ENCODE measurements at places on chromosomes 5 and 9.
A peak's percentile ranks its signal among the peaks of the same experiment; 100 is the strongest.

- DNase-seq, result peak; percentile 40
These were observed 125.2 kb downstream of the GPBP1 start for GRCh38 chr5:57298985-57299491.

GRCh38 chr5:34535433-34535832 is 120.7 kb upstream of the RAI14 start:
- no peak for DNase-seq

- DNase-seq, result no peak
These were observed 54.3 kb downstream of the TRIP13 start for GRCh38 chr5:946720-947625.

DNA sequence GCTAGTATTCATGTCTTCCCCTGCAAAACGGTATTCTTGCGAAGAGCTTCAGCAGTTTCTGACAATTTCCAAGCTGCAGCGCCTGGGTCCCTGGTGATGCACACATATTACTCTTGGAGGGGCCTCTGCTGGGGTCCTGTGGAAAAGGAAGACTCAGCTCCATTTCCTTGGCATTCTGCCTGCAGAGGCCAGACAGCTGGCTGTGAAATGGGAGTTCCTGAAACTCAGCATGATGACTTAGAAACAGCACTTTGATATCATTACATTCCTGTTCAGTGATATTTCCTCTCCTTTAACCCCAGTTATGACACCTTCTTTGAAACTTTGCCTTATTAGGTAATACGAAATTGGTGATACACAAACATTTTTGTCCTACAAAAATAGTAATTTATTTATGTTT is 98.5 kb downstream of the APBA1 start:
- peak; percentile 75 for DNase-seq

DNA sequence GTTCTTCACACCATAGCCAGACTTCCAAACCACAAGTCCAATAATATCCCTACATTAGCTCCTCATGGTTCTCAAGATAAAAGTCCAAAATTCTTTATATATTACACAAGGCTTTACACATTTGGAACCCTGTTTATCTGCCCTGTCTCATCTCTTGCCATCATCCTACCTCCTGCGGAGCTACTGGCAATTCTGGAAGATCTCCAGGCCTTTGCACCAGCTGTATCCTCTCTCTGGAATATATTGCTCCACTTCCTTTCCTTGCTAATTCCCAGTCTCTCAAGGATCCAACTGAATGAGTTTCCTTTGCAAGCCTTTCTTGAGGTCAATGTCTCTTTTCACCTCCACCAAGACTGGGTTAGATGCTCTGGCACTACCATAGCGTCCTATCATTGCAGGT is 41.3 kb upstream of the MIER3 start:
- no peak for DNase-seq

- DNase-seq, result no peak
These were observed 1.4 kb downstream of the PIK3R1 start for GRCh38 chr5:68217047-68217355.

- DNase-seq, result no peak
These were observed 52.4 kb downstream of the AHRR start for GRCh38 chr5:373710-374602.

GRCh38 chr5:180090769-180091546 is 19.4 kb upstream of the RNF130 start:
- peak; percentile 31 for DNase-seq

- DNase-seq, result no peak
These were observed 4.8 kb upstream of the GPR150 start for GRCh38 chr5:95615164-95615467.

GRCh38 chr9:110537841-110538646 is 41.5 kb downstream of the SVEP1 start:
- DNase-seq, result no peak

DNA sequence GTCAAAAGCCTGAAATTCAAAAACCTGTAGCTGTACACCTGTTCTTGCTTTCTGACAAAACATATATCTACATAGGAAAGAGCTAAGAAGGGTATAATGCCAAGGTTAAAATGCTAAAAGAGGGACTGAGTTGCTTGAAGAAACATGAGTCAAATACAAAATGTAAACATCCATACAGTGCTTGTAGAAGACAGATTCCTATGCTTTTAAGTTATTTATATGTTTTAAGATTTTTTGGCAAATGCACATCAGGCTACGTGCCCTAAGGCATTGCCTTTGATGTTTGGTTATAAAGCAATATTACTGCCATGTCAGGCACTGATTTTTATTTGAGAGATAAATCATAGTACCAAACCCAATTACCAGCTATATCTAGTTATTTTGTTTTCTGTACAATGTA is 269.0 kb downstream of the EDIL3 start:
- DNase-seq, result no peak

DNA sequence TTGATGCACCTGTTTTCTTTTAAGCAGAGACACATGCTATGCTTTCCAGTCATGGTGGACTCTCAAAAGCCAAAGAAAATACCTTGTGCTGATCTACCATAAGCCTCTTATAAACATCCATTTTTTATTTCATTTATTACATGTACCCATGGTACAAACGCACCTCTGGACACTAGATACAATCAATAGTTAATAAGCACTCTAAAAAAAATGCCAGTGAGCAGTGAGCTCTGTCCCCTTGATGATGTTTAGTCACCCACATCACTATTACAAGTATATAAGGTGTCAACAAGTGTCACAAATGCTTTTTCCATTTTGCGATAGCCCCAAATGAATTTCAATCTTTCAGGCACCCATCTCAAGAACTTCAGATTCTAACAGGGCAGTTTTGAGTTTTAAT is 5.9 kb downstream of the KLF4 start:
- DNase-seq, result no peak

DNA sequence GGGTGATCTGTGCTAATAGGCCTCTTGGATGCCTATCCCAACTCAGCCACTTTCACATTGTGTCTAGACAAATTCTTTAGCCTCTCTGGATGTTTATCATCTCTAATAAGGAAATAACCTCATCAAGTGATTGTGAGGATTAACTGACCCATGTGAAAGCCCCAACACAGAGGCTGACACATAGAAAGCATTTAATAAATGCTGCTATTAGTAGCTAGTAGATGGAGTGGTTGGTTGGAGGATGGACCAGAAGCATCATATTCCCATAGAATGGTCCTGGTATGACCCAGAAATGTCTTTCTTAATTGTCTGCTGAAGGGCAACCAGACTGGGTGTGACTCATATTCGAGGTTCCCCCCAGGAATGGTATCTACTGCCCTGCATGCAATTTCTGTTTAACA is 124.4 kb downstream of the PIK3R1 start:
- no peak for DNase-seq

GRCh38 chr5:151499501-151500035 is 52.2 kb downstream of the SLC36A1 start:
- DNase-seq, result no peak

DNA sequence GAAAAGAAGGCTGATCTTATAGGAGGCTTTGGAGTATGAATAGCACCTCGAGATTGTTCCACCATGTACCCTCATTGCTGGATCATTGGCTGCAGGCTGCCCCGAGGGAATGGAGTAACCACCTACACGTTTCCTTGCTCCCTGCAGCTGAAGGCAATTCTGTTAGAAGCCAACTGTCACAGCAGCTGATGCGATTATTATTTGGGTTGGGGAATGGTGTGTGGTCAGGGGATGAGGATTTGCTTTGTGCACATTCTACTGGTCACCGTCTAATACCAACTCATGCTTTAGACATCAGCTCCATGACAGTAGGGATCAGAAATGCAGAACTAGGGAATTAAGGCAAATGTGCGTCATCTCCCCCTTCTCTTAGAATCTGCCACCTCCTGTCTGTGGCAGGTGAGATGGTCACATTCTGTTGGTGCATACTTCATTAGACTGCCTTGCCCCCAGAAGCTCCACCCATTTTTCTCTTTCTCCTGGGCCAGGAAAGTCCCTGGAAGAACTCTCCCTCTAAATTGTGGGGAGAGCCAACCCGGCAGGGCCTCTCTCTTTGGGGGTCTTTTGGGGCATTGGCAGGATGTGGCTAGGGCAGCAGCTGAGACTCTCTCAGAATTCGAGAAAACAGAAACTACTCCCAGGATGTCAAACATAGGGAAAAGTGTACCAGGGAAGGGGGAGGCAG is 32.8 kb downstream of the NEUROG1 start:
- no peak for DNase-seq

DNA sequence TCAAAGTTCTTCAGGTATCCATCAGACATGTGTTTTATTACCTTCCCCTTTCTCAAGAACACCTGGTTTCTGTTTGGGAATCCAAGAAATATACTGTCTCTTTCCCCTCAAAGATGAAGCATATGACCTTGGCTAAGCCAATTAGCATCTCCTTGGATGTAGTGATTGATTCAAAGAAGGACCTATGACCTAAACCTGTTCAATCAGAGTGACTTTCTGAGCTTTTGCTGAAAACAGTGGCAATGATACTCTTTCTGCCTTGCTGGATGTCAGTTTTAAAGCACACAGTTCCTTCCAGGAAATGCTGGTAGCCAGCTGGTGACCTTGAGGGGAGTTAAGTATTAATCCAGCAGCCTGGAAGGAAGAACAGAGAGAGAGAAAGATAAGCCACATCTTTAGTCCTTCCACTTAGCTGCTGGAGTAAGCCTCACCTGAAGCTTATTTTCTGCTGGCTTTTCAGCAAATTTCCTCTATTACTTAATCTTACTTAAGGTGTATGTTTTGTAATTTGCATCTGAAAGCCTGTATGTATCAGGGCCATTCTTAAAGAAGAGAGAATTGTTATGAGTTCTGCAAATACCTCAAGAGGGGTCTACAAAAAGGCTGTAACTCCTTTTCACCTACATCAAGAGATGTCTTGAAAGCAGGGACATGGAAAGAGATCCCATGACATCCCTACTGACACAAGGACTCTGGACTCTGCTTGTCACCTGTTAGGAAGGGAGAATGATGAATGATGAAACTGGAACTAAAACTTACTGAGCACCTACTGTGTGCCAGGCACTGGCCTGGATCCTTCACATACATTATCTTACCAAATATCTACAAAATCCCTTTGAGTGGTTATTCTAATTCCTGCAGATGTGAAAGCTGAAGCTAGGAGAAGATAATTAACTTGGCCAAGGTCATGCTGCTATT is 35.2 kb upstream of the PIK3R1 start:
- no peak for DNase-seq

GRCh38 chr5:151065609-151066008 is 15.2 kb downstream of the TNIP1 start:
- DNase-seq, result no peak

DNA sequence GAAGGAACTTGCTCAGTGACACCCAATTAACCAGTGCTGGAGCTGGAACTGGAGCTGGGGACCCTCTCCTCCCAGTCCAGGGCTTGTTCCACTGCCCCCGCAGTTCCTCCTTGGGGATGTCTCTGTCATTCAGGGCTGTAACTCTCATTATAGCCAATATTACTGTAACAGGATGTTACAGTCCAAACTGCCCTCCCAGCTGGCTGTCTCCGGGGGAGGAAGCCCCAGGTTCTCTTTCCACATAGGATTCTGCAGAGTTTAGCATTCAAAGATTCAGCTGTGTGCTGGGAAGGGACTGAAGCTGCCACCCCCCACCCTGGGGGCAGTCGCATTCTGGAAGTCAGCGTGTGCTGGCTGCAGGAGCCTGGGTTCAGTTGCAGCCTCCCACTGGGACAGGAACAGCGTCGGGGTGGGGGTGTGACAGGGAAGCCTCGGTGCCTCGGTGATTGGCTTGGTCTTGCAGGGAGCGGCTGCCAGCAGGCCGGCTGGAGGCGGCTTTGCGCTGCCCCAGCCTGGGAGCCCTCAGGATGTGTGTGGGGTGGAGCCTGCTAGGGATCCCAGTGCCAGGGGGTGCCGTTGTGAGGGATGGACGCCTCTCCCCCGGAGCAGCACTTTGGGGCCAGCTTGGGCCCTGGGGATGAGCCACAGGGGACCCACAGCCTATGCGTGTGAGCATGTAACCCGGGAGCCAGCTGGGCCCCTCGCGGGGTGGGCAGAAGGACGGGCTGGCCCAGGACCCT is 101.1 kb downstream of the RGS3 start:
- no peak for DNase-seq

GRCh38 chr5:52774005-52774410 is 13.7 kb upstream of the ITGA1 start:
- DNase-seq, result no peak

DNA sequence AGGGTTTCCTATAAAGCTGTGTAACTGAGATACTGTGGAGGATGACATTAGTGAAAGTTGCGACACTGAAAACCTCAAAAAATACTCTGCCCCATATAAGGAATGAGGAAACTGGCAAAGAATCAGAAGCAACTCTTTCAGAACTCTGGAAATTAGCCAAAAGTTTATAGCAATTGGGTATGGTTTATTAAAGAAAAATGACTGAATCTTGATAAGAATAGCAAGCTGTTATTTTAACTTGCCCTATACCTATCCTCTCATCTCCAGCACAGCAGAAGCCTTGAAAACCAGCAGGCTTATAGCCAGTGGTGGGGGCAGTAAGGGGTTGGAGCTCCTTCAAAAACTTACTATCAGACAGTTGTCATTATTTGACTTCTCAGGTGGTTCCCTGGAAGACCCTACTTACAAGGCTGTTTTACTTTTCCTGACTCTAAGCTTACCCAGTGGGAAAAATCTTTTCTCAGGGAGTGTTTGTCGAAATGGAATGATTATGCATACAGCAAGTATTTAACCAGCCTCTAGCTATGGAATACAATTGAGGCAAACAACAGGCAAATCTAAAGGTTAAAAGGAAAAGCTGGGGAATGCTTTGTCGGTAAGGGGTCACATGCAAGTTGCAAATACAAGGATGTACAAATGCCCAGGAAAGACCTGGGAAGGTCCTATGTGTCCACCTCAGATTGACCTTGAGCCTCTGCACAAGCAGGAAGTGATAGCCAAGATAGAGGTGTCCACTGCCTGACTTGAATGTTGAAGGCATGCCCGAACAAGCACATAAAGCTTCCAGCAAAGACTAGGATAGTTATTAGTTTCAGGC is 21.0 kb upstream of the FAM151B start:
- no peak for DNase-seq

GRCh38 chr5:142426129-142427014 is 101.6 kb upstream of the SPRY4 start:
- peak; percentile 90 for DNase-seq

DNA sequence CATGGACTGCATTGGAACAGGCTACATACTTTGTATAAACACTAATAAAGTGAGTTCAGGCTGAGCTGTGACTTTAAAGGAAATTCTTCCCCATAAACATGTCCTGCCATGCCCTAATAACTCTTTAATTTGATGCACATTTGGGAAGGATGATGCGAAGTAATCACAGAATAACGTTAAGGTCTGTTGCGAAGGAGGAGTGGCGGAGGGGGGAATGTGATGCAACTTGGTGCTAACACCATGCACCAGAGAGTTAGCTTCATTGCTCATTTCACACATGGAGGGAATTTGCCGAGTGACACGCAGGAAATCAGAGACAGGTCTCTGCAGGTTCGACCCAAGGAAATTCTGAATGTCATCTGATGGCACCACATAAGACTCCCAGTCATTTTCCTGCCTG is 32.9 kb downstream of the SLIT3 start:
- no peak for DNase-seq

- DNase-seq, result peak; percentile 75
These were observed 246.5 kb downstream of the PCSK5 start for GRCh38 chr9:76136986-76137385.

GRCh38 chr5:112532654-112533360 is 113.7 kb upstream of the EPB41L4A start:
- DNase-seq, result no peak

GRCh38 chr5:88172847-88173758 is 95.5 kb downstream of the TMEM161B start:
- DNase-seq, result no peak
